GOT3 (cell line): ENCODE measurements at places on chromosomes 1 and 21.

- no peak for DNase-seq
Observed at GRCh38 chr1:199041173-199041914, 402.5 kb downstream of the PTPRC start.

- DNase-seq = no peak
Observed at GRCh38 chr1:160204526-160205241, 500 bp upstream of the PEA15 start.

- no peak for DNase-seq
Observed at GRCh38 chr1:31409946-31410858, 2.8 kb upstream of the SERINC2 start.

DNA sequence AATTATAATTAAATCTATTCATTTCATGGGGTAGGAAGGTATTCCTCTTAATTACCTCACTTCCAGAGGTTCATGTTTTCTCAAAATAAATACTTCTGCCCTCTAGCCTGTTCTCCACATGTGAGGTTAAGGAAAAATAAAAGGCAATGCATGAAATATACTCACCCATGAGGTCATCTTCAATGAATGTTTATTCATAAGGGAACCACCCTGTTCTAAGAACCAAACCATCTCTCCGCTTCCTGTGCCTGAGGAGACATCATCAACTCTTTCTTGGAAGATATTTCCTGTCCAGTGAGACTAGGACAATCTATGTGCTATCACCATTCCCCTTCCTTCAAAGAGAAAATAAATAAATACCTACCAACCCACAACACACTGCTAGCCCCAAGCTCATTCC lies 513.7 kb upstream of the PLXNA2 start:
- no peak for DNase-seq

DNA sequence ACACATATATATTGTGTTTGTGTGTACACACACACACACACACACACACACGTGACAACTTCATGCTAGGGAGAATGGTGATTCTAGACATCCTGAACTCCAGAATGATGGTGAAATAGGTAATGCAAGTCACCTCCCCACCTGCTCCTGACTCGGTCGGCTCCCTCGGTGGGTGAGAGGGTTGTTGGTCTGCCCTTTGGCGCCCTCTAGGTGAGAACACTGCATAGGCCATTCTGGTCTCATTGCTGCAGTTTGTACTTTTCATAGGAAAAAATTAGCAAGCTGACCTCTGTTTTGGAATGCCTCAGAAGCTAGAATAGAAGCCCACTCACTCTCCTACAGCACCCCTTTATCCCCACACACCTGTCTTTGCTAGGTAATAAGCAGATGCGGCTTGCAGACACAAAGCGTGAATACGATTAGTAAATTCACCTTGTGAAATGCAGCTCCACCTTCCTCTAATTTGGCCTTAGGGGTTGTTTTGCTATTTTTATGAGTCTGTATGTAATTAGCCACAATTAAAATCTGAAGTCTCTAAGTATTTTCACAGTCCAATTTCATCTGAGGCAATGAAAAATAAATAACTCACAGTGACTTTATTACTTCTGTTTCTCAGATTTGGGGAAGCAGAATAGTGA lies 130.0 kb upstream of the KCNJ15 start:
- no peak for DNase-seq

DNA sequence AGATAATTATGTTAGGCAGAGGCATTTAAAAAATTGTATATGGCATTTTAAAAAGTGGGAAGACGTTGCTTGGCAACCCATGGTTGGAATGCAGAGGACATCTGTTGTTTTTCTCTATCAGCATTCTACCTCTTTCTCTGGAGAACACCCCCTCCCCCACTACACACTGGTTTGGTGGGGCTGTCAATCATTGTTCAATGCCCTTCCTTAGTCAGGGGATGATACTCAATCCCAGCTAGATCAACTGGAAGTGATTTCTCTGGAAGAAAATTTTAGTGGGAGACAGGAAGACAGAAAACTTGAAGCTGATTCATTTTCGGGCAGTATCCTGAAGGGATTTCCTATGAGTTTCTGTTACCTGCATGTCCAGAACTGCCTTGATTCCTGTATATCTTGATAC lies 35.7 kb upstream of the CAP1 start:
- DNase-seq = no peak

GRCh38 chr1:11617314-11617713 lies 36.9 kb downstream of the FBXO2 start:
- DNase-seq = no peak

- no peak for DNase-seq
Observed at GRCh38 chr1:240310226-240310925, 218.7 kb downstream of the FMN2 start.

- DNase-seq = no peak
Observed at GRCh38 chr1:247293047-247293446, 37.2 kb downstream of the VN1R5 start.

GRCh38 chr1:243726806-243727502 lies 123.1 kb downstream of the AKT3 start:
- DNase-seq = no peak

DNA sequence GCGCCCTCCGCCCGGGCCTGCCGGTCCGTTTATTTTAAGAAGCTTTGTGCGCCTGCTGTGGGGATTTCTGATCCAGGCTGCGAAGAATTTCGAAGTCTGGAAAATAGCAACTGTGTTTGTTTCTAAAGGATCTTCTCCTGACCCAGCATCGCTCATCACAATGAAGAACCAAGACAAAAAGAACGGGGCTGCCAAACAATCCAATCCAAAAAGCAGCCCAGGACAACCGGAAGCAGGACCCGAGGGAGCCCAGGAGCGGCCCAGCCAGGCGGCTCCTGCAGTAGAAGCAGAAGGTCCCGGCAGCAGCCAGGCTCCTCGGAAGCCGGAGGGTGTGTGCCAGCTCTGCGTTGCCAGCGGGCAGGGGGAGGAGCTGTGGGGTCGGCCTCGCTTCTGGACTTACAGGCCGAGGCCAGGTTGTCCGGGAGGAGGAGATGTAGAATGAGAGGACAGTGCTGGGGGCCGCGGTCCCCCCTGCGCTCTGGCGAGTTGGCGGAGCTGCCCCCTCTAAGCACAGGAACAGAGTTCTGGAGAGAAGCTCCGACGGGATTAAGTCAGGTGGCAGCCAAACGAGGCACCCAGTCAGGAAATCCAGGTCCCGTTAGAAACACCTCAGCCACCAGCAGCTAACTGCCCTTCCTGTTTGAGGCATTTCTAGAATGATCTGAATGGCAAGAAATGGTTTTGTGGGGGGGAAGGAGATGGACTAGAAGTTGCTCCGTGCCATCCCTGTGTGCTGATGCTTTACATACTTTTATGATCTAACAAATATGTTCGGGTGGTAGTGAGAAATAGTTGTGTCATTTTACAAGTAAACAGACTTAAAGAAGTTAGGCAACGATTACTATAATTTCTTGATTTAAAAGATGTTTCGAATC lies 948 bp downstream of the TXLNA start:
- no peak for DNase-seq

DNA sequence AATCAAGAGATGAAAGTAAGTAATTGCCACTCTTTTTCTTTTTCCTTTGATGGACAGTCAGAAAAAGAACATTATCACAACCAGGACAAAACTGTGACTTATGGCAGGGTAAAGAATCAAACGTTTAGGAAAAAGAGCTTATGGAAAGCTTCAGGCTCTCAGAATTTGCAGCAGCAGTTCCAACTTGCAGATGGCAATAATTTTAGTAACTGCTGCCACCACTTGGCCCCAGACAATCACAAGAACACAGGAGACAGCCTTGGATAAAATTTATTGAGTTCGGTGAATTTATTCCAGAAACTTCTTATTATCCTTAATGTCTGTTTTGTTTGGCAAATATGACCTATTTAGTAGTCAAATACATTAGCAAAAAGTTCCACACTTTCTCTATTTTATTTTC lies 804.4 kb downstream of the BRINP3 start:
- no peak for DNase-seq
